GM20000 (cell line): ENCODE measurements at places on chromosomes 3 and 15.

DNA sequence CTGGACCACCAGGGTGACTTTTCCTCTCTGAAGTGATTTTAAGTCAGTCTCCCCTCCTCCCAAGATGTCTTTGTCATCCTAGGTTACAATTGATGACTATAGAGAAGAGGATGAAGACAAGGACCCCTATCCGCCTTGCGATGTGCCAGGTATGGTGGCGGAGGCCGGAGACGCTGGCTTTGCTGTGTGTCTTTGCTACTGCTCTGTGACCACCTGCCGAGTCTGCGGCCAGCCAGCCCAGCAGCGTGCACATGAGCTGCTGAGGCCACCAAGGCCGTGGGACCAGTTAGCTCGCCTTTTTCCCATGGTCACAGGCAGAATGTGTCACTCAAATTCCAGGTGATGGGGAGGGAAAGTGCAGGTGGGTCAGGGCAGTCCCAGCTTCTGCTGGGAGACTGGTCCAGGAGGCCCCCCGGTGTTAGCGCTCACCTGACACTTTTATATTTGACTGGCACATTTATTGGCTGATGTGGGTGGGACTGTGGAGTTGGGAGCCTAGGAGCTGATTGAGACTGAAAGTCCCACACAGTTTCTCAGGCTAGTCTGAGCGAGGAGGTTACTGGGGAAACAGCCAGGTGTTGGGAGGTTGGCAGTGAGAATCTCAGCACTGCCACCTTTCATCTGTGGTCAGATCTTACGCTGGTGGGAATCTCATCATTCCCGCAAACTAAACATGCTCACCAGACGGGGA lies 114.1 kb downstream of the CHDH start:
- DNase-seq, result no peak

- DNase-seq, result no peak
Measured at GRCh38 chr3:140276703-140277102, 341.7 kb downstream of the CLSTN2 start.

- no peak for DNase-seq
Measured at GRCh38 chr3:114884213-114884923, 262.7 kb downstream of the ZBTB20 start.

DNA sequence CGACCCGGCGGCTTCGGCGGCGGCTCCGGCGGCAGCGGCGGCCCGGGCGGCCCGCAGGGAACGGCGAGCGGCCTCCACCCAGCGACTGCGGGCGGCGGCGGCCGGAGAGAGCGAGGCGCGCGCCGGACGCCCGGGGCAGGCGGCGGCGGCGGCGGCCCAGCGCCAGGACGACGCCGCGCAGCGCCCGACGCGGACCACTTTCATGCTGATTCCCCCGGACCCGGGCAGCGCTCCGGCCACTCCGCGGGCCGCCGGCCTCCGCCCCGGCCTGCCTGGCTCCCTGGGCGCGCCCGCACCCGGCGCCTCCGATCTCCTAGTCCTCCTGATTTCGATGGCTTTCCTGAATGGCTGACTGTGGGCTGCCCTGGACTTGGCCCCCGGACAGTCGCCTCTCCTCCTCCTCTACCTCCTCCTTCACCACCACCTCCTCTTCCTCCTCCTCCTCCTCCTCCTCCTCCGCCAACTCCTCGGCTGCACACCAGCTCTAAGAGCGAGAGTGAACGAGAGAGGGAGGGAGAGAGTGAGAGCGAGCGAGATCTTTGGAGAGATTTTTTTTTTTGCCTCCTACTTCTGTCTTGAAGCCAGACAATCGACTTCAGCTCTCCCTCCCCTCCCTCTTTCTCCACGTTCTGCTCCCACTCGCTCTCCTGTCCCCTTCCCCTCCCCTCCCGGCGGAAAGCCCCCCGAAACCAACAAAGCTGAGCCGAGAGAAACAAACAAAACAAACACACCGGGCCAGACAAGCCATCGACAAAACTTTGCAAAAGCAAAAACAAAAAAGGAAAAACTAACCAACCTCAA lies 844 bp downstream of the NR2F2 start:
- DNase-seq, result peak; percentile 52

DNA sequence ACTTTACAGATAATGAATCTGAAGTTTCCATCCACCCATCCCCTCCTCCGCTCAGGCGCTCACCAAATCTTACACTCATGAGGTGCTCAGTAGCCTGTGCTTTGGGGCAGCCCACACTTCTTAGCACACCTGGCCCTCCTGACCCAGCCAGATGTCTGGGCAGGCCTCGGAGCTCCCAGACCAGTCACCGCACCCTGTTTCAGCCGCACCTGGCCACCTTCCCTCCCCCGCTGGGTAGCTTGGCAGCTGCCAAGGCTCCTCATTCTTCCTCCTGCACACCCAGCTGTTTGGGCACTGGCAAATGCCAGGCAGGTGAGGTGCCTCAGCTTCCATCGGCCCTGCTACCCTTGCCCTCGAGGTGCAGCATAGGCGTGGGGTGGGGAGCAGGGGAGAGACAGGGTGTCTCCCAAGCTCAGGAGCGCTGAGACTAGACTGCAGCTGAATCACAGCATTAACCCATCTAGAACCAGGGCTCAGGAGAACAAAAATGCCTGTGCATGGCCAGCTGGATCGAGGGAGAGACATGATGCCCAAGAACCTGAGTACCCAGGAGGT lies 45.8 kb downstream of the CDC25A start:
- DNase-seq, result no peak

GRCh38 chr3:142904639-142905436 lies 16.0 kb upstream of the PCOLCE2 start:
- DNase-seq, result no peak

GRCh38 chr3:60133269-60134162 lies 1083.7 kb upstream of the CFAP20DC start:
- DNase-seq, result no peak

DNA sequence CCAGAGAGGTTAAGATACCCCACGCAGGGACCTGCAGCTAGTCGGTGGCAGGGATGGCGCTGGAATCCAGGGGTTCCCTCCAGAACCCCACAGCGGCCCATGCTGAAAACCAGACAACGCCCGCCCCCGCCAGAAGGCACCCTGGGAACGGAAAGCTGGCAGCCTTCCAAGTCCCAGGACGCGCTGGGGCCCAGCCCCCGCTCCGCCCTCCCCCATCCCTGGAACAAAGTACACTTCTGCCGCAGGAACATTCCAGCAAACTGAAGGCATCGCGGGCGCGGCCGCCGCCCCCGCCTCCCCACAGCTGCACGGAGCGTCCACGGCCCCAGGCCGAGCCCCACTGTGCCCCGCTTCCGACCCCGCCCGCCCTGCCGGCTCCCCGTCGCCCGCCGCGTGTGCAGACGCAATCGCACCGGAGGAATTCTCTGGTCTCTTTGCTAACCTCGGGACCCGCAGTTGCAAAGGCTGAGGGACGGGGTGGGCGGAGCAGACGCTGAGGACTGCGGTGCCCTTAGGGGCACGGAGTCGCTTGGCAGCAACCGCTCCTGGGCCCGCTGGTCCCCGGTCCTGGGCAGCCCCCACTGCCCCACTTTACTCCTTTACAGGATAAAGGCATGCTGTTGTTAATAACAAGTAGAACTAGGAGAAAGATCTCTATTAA lies 44.8 kb upstream of the RNU6-1 start:
- peak; percentile 59 for DNase-seq

DNA sequence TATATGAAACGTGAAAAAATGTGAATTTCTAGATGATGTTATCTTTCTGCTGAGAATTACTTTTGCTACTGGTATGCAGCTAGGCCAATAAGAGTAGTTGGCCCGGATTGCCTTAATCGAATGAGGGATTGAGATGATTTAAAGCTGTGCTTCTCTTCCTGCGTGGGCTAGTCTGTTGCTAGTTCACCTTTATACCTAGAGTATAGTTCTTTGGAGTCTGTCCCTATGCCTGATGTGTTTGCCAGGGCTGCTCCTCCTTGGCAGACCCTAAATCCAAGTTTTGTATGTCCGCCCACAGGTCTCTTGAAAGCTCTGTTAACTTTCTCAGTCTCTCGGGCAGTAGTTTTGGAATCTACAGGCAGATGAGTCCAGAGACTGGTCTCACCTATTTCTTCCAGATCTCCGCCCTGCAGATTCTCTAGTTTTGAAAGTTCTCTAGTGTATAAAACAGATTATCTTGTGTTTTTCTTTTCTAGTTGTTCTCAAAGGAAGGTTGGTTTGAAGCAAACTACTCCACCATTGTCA lies 64.9 kb downstream of the MEF2A start:
- no peak for DNase-seq

- no peak for DNase-seq
Measured at GRCh38 chr3:133439563-133439962, 39.7 kb downstream of the BFSP2 start.

- DNase-seq, result no peak
Measured at GRCh38 chr3:113018536-113019181, 27.9 kb downstream of the GTPBP8 start.

GRCh38 chr3:43695863-43696262 lies 5.1 kb downstream of the ABHD5 start:
- no peak for DNase-seq
